Bronchus fibroblast of lung (primary cell): ENCODE measurements at places on chromosomes 1 and 21. TPM values are rescaled to one million over a fixed set of nuclear protein-coding genes. Genes with fewer than 3 reads are reported as not detected.

PLD5 gene
- under 0.01 and 0.15 TPM in 2 replicates for total RNA-seq

RNF186 gene
- total RNA-seq, result not detected in 2 replicates

SPOCD1 gene
- total RNA-seq, result 29.9 and 35.1 TPM in 2 replicates

RTCA gene
- 22.9 and 24.7 TPM in 2 replicates for total RNA-seq

UQCRHL gene
- 0.89 and 1.2 TPM in 2 replicates for total RNA-seq

GSTM5 gene
- 2.8 and 6.4 TPM in 2 replicates for total RNA-seq

COA7 gene
- total RNA-seq, result 9.5 and 9.9 TPM in 2 replicates

RCSD1 gene
- total RNA-seq, result under 0.01 TPM in 2 replicates

RGS4 gene
- total RNA-seq, result 111 and 142 TPM in 2 replicates

OR2AK2 gene
- not detected in 2 replicates for total RNA-seq

PGLYRP3 gene
- total RNA-seq, result not detected in 2 replicates

SHISAL2A gene
- not detected in 2 replicates for total RNA-seq

ZNF593OS gene
- not detected in 2 replicates for total RNA-seq

TMEM240 gene
- total RNA-seq, result 3.0 and 4.0 TPM in 2 replicates

PIK3R3 gene
- total RNA-seq, result 5.1 and 6.1 TPM in 2 replicates

SH2D2A gene
- 0.34 and 0.59 TPM in 2 replicates for total RNA-seq

EXOC8 gene
- 5.5 and 5.7 TPM in 2 replicates for total RNA-seq

RASSF5 gene
- total RNA-seq, result 0.50 and 0.89 TPM in 2 replicates

AMY1B gene
- total RNA-seq, result not detected in 2 replicates

MARK1 gene
- total RNA-seq, result 0.89 and 1.2 TPM in 2 replicates

VASH2 gene
- total RNA-seq, result 2.0 and 3.1 TPM in 2 replicates

PCBP3 gene
- 5.2 and 10.6 TPM in 2 replicates for total RNA-seq

COL8A2 gene
- total RNA-seq, result 1.3 TPM in 2 replicates

OR2T29 gene
- not detected in 2 replicates for total RNA-seq

CFHR1 gene
- total RNA-seq, result 0.17 TPM in 1 of 2 replicates, not detected in the other

CD5L gene
- not detected in 2 replicates for total RNA-seq

TLR5 gene
- under 0.01 TPM in 1 of 2 replicates, not detected in the other for total RNA-seq

PRDM2 gene
- total RNA-seq, result 6.2 and 7.3 TPM in 2 replicates

FALEC gene
- not detected in 2 replicates for total RNA-seq

ELF3 gene
- total RNA-seq, result under 0.01 and 0.17 TPM in 2 replicates

CFH gene
- 30.6 and 35.6 TPM in 2 replicates for total RNA-seq

RSPH1 gene
- not detected in 2 replicates for total RNA-seq

MTMR11 gene
- total RNA-seq, result 8.7 and 9.5 TPM in 2 replicates

RNF115 gene
- 9.9 and 10.9 TPM in 2 replicates for total RNA-seq

NME7 gene
- 32.9 and 33.6 TPM in 2 replicates for total RNA-seq

HHAT gene
- total RNA-seq, result 1.3 and 1.5 TPM in 2 replicates

SLC2A5 gene
- total RNA-seq, result not detected in 2 replicates

OPTC gene
- not detected in 2 replicates for total RNA-seq

IL19 gene
- total RNA-seq, result not detected in 2 replicates

LCE1A gene
- not detected in 2 replicates for total RNA-seq

ALDH4A1 gene
- 8.2 and 15.3 TPM in 2 replicates for total RNA-seq

SLC37A1 gene
- total RNA-seq, result 0.74 and 3.7 TPM in 2 replicates
